Stimulated activated CD8-positive, alpha-beta memory T cell treated with anti-CD3 and anti-CD28 coated beads, Interleukin-4, amount 100 ng/mL, for 1 hour (primary cell): ENCODE measurements at places on chromosomes 7 and 10.

- DNase-seq = no peak
These were observed 111.3 kb downstream of the FRMD4A start for GRCh38 chr10:14219411-14219810.

GRCh38 chr10:63515002-63515763, 6.0 kb upstream of the REEP3 start:
- DNase-seq = no peak

DNA sequence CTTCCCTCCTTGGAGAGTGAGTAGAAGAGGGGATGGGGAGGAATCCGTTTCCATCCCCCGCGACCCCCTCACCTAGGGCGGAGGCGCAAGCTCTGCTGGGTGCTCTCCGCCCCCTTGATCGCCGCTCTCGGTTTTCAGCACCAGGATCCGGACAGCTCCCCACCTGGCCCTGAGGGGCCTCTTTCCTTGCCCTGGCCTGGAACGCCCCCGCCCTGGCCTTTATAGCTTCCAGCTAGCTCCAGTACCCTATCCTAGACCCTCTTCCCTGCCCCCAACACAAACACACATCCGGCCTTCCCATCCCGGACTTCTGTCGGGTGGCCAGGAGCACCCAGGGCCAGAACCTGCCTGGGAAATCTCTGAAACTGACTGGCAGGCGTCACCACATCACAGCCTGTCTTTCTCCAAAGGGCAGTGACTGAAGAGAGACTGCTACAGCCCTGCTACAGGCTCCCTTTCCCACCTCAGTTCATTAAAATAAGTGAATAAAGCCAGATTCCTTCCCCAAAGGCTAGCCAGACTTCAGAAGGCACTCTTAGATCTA, 72.3 kb upstream of the LEP start:
- no peak for DNase-seq

DNA sequence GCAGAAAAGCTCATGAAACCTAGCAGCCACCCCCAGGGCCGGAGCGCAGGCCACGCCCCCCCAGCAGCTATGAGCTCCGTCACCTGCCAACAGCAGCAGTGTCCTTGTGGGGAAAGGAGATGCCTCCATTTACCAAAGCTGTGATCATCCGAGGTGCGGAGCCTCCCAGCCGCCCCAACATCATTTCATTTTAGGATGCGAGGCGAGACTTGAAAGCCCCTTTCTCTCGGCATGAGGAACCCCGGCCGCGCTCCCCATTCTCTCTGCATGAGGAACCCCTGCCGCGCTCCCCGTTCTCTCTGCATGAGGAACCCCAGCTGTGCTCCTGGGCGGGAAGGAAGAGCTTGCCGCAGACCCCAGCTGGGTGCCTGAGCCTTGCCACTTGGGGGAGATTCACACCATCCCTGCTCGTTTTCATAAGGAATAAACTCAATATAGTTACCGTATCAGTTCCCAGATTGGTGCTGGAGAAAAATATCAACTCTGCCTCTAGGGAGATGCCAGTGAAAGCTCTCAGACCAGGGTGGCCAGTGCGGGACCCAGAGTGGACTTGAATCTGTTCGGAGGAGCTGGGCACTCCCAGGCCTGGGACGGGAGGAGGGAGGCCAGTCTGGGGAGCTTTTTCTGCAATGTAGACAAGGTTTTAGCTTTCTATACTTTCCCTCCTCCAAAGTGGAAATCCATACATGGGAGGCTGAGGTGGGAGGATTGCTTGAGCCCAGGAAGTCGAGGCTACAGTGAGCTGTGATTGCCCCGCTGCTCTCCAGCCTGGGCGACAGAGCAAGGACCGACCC, 35.0 kb downstream of the JAKMIP3 start:
- no peak for DNase-seq

DNA sequence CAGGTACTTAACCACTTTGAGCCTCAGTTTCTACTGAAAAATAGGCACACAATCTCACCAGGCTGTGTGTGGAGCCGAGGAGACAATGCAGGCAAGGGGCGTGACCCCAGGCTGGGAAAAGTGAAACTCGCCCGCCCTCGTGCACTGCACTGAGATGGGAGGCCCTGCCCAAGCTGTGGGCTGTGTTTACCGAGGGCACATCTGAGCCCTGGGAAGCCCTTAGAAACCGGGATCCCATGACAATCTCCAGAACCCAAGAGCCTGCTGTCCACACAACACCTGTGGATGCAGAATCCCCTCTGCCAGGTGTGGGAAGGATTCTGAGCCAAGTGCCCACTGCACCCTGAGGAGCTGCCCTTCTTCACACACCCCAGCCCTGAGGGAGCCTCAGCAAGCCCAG, 198.3 kb downstream of the GRID1 start:
- no peak for DNase-seq

DNA sequence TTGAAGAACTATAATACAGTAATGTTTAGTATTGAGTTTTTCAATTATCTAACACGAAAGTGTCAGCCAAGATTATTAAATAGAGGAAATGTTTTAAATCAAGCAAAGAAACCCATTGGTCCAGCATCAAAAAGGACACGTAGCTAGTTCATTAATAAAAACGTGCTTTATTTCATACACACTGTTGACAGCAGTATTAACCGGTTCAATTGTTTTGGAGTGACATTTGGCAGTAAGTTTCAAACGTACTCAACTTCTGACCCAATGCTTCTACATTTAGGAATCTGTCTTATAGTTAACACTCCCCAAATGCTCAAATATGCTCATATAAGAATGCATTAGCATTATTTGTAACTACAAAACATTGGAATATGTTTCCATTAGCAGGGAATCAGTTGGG, 41.3 kb downstream of the SLC16A12 start:
- no peak for DNase-seq

- no peak for DNase-seq
These were observed 36.5 kb upstream of the EEPD1 start for GRCh38 chr7:36116347-36117202.

DNA sequence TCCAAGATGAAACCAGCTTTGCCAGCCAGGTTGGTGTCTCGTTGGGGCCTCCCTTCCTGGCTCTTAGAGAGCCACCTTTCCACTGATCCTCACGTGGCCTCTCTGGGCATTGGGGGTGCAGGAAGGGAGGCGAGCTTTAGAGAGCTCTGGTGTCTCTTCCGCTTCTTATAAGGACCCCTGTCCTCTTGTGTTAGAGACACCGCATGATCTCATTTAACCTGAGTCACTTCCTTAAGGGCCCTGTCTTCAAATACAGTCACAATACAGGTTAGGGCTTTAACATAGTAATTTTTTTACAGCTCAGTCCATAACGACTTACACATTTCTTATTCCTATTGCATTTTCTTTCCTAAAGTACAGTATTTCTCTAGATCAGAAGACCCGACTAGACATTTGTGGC, 535.8 kb downstream of the SDK1 start:
- DNase-seq = no peak

DNA sequence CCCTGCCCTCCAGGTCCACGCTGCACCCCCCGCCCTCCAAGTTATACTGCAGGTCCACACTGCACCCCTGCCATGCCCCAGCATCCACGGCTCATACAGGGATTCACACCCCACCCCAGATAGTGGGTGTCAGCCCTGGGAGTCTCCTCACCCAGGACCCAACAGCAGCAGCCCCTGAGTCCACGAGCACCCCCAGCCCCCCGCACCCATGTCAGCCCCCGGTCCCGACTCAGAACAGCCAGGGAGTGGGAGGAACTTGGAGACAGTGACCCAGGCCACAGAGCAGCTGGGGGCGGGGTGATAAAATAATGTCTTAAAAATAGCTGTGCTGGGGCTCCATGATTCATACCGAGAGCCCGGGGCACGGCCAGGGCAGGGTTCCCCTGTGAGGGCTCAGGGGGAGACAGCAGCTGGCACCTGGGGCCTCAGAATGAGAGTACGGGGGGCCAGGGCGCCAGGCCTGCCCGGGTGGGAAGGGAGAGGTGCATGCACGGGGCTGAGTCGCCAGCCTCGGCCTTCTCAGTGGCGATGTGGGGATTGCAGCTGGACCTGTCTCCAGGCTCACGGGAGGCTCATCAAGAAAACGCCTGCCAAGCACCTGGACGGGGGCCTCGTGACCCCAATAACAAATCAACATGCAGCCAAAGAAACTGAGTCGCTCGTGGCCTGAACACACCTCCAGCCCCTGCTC, 29.8 kb downstream of the ADAP1 start:
- DNase-seq = no peak

GRCh38 chr10:89346405-89347254, 18.8 kb downstream of the IFIT3 start:
- DNase-seq = no peak

GRCh38 chr7:91435381-91436059, 171.3 kb downstream of the FZD1 start:
- no peak for DNase-seq

- DNase-seq = no peak
These were observed 698.6 kb downstream of the CCSER2 start for GRCh38 chr10:85026878-85027467.

- no peak for DNase-seq
These were observed 49.9 kb downstream of the NRCAM start for GRCh38 chr7:108406222-108406890.

DNA sequence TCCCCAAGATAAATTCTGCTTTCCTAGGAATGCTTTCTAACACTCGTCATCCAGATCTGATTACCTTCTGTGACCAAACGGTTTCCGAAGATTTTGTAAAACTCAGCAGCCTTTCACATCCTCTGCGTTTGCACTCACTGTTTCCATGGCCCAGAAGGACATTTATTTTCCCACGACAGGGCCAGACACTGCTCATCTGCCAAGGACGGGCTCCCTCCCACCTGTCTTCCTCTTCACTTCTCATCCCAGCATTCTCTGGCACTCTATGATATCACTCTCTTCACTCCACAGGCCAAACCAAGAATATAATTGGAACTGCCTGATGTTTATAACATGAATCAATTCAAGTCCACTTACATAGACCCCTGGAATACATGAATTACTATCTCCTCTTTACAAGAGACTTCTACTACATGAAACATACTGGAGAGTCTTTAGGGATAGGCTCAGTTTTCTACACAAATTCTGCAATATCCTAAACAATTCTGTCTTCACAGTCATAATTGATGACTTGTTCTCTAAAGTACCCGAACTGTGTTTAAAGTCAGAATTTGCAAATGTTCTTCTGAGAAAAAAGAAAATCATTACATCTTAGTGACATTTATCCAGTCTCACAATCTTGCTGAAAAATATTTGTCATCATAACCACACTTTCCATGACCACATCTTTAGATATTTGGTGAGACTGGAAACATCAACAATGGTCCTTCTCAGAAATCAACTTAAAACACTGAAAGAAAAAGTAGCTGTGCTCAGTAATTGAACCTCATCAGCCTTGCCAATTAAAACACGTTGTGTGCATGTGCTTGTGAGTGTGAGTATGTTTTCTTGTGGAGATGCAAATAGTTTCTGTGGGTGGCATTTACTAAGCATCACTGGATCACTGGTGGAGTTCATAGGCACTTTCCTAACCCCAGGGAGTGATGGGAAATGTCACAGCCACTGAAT, 79.5 kb upstream of the PRSS58 start:
- DNase-seq = no peak

- no peak for DNase-seq
These were observed 36.6 kb upstream of the GALNT17 start for GRCh38 chr7:71095266-71095860.

- DNase-seq = no peak
These were observed 3.2 kb upstream of the NCOA4 start for GRCh38 chr10:46033602-46034011.

- DNase-seq = no peak
These were observed 35.7 kb downstream of the RNF32 start for GRCh38 chr7:156676263-156676662.
